ENCODE measurements at places on chromosomes 5 and 9.

DNA sequence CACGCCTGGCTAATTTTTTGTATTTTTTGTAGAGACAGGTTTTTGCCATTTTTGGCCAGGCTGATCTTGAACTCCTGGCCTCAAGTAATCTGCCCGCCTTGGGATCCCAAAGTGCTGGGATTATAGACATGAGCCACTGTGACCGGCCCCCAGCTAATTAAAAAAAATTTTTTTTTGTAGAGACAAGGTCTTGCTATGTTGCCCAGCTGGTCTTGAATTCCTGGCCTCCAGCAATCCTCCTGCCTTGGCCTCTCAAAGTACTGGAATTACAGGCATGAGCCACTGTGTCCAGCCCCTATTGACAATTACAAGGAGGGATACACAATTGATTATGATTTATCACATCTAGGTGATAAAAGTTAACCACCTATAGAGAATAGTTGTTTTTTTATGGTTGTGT lies 59.5 kb downstream of the NR2F1 start:
- DNase-seq = no peak

- DNase-seq = no peak
Observed at GRCh38 chr9:36559036-36559695, 13.5 kb upstream of the MELK start.

- DNase-seq = no peak
Observed at GRCh38 chr5:149399775-149400174, 20.7 kb upstream of the IL17B start.

GRCh38 chr9:129938291-129938979 lies 103.2 kb downstream of the USP20 start:
- DNase-seq = no peak

All from stimulated activated CD8-positive, alpha-beta memory T cell treated with anti-CD3 and anti-CD28 coated beads, Interleukin-7, amount 100 ng/mL, for 4 hours (primary cell).